ENCODE measurements at places on chromosomes 2 and 18.

- no peak for DNase-seq
Observed at GRCh38 chr2:9099341-9099751, 95.9 kb upstream of the MBOAT2 start.

DNA sequence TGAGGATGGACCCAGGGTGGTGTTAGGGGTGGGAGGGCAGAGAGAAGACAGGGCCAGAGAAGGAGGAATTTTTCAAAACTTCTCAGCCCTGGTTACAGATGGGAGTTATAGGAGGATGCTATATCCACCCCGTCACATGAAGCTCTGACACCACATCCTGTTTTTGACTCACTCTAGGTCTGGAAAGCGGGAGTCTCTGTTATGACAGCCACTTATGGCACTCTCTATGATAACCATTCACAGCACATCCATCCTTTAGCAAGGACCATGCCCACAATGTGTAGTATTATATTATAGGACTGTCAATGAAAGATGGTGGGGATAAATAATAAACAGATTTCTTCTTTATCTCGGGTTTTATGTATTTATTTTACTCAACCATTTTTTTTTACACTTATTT is 461.2 kb downstream of the CDH2 start:
- DNase-seq: no peak

DNA sequence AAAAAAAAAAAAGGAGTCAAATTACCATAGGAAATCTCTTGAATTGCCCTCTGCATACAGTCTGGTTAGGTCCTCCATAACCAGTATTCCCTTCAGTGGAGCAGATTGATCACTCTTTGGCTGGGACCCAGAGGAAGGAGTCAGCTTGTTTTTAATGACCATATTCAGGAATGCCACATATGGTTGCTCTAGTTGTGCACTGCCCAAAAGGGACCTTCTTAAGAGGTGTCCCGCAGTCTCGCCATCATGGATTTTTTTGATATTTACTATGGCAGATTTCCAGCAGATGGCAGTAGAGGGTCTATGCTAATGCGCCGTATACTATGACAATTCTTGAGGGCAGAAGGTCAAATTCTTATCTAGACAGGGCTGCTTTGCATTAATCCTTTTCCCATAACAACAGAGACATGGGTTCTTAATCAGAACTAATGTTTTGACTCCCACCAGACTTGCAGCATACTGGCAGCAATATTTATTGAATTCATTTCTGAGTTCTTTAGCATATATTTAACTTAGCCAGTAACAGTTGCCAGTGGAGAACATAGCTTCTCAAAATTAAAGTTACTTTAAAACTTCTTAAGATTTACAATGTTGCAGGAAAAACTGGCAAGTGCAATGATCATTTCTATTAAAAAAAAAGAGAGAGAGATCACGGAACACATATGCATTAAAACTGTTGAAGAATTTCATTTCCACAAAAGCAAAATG is 31.8 kb upstream of the INPP4A start:
- DNase-seq: peak; percentile 5

GRCh38 chr18:64052772-64053171 is 82.9 kb downstream of the SERPINB8 start:
- no peak for DNase-seq

DNA sequence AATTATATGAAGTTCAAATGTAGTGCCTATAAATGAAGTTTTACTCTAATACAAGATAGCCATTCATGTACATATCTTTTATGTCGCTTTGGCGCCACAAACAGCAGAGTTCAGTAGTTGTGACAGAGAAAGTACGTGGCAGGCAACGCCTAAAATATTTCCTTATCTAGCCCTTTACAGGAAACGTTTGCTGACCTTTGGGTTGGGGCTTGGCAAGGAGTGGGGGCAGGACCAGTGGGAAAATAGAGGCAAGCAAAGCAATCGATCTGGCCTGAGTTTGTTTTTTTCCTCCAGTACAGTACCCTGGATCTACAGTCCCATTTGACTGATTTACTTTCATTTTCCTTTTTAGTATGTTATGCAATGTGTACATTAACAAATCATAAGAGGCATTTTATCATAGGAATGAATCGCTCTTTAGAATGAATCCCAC is 13.1 kb downstream of the CCDC68 start:
- DNase-seq: no peak

DNA sequence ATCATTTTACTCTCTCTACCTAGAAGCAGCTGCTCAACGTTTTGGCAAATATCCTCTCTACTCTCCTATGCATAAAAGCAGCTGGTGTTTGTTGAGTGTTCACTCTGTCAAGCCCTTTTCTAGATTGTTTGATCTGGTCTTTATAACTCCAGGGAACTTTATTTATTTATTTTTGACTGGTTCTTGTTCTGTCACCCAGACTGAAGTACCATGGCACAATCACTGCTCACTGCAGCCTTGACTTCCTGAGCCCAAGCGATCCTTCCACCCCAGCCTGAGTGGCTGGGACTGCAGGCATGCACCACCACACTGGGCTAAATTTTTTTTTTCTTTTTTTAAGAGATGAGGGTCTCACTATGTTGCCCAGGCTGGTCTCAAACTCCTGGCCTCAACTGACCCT is 12.7 kb downstream of the CATIP start:
- DNase-seq: no peak

DNA sequence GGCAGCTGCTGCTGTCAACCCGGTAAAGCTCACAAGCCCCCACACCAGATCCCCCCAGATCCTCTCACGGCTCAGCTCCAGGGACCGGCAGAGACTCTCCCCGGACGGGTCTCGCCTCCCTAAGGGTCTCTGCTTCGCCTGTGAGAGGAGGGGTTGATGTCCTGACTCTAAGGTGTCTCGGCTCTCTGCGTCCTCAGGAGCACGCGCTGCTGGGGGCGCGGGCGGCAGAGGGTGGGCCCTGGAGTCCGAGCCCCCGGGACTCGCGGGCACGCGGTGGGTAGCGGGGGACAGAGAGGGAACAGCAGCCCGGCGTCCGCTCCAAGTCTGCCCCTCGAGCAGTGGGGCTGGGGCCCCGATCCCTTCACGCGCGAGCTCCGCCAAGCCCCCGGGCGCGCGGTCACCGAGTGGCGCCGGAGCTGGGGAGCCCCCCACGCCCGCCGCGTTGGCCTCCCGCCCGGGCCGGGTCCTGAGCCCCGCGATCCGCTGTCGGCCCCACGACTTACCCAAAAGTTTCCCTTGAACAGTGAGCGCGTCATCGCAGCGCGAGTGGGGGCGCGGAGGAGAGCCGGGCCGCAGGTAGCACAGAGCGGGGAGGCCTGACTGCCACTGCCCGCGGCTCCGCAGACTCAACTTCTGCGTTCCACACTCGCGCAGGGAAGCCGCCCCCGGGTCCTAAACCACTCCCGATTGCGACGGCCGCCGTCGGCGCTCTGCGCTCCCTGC is at the start of gene PSTPIP2:
PSTPIP2 (minus strand) TSS at position 608 of the 723 bp plus-strand sequence; CDS start at position 536, 72 bp downstream.
- no peak for DNase-seq

DNA sequence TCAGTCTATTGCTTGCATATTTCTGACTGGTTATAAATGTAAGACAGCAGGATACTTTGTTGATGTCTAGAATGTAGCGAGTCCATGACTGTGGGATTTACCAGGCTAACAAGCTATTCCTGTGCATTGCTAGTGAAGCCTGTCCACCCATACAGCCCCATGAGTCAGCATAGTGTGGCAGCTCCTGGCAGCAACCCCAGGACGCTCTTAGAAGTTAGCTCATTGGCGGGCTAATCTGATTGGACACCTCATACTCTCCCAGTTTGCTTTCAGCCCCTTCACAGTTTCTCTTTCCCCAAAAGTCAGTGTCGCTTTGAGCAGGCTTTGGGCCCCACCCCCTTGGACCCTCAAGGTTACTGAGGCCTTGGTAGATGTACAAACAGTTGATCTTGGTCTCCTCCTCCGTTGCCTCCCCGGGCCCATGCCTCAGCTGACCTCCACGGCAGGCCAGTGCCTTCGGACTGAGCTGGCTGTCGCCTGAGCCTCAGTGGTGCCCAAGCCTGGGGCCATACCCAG is 48.0 kb downstream of the COA5 start:
- no peak for DNase-seq

GRCh38 chr2:49110571-49110970 is 43.7 kb downstream of the FSHR start:
- no peak for DNase-seq

DNA sequence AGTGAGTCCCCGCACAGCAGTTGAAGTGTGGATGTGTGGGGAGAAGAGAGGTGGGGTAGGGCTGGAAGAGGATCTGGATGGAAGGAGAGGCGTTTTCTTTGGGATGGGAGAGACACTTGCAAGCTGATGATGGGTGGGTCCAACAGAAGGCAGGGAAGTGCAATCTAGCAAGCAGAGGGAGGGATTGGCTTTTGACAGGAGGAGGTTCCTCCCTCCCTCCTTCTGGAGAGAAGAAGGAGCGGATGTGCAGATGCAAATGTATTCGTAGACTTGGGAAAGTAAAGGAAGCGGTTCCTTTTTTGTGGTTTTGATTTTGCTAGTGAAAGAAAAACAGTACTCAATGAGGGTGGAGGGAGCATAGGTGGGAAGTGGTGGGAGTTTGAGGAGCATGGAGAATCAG is 48.9 kb downstream of the LAMA3 start:
- no peak for DNase-seq

Data from stimulated activated CD4-positive, alpha-beta T cell treated with anti-CD3 and anti-CD28 coated beads, Interleukin-12 subunit alpha, Interleukin-12 subunit beta, amount 100 ng/mL, for 48 hours (primary cell).